ENCODE measurements at places on chromosomes 7 and 10.

- no peak for DNase-seq
Observed at GRCh38 chr7:101234636-101235035, 3.0 kb downstream of the CLDN15 start.

- peak; percentile 99 for DNase-seq
Observed at GRCh38 chr7:83468251-83468739, 180.6 kb downstream of the SEMA3E start.

DNA sequence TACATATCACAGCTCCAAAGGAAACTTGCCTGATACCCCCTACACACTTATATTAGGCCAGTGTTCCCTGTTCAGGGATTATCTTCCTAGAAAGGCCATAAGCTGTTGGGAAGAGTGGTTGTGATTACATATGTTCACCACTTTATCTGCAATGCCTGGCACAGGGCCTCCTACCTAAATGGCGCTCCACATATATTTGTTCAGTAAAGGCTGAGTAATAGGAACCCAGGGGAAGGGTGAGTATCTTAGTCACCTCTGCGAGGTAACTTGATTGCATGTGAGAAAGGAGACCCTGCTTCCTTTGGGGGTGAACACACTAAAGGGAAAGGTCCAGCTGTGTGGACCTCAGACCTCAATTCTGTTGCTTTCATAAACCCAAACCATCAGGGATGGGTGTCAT, 896.0 kb downstream of the LRMDA start:
- no peak for DNase-seq

DNA sequence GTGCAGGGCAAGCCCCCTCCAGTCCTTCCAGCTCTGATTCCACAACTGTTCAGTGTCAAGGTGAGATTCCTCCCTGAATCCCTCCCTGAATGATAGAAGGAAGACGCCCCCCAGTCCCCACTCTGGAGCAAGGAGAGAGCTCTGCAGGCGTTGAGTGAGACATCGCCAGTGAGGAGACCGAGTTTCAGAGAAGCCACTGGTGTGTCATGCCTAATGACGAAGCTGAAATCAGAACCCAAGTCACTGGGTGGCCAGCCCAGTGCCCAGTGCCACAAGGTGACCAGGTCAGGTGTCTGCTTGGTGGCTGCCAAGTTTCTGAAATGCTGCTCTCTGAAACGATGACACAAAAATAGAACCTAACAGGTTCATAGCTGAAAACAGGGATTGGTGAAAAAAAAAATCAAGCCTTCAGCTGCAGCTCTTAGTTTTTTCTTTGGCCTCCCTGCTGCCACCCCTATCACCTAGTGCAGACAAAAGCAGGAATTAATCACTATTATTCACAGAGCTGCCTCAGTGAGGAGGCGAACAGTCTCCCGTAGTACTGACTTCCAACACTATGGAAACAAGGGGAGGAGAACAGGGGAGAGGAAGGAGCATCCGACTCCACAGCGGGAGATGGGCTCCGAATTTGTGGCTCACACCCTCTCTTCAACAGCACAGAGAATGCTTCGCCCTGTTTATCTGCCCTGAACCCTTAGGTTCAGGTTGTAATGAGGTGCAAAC, 153.5 kb downstream of the ARHGAP12 start:
- no peak for DNase-seq

GRCh38 chr7:11486271-11486670, 345.7 kb downstream of the THSD7A start:
- no peak for DNase-seq

DNA sequence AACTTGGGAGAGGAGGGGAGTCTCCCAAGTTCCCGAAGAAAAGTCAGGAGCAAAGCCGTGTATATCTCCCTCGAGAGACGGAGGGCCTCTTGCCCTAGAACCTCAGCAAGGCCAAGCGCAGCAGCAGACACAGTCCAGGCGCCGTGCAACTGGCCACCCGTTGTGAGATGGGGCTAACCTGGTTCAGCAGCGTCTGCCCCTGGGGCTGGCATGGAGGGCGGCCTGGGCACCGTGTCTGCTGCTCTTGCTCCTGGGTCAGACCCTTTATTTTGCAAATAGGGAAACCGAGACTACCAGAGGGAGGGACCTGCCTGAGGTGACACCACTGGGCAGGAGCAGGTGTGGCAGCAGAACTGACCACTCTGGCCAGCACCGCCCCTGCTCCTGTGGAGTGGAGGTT, 13.4 kb downstream of the ATP5MF start:
- DNase-seq: no peak

GRCh38 chr7:139900326-139900725, 71.3 kb downstream of the TBXAS1 start:
- DNase-seq: no peak

DNA sequence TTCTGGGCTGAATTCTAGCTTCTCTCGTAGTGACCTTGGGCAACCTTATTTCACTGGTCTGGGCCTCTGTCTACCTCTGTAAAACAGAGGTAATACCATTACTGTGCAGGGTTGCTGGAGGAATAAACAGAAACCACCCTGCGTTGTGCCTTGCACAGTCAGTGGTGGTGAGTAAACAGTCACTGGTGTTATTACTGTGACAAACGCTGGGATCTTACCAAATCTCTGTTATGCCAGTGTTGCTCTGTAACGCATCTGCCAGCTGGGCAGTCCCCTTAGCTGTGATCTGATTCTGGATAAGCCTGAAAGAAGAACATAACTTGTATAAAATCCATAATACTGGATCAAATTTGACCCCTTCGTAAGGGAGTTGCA, 49.4 kb downstream of the NOD1 start:
- DNase-seq: no peak

DNA sequence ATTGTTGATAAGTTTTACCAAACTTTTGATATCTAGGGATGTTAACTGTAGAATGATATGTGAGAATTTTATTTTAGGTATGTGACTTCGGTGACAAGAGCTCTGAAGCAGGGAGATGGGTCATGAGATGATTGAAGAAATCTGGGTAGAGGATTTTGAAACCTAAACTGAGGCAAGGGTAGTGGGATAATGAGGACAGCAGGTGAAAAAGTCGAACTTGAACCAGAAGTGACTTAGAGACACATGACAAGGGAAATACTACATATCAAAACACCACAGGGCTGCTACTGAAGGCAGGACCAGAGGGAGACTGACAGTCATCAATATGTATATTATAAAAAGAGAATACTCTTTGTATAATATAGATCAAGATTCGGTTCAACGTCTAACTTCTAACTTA, 113.2 kb downstream of the WDFY4 start:
- no peak for DNase-seq

- peak; percentile 16 for DNase-seq
Observed at GRCh38 chr10:13834581-13835286, 248.0 kb downstream of the PRPF18 start.

DNA sequence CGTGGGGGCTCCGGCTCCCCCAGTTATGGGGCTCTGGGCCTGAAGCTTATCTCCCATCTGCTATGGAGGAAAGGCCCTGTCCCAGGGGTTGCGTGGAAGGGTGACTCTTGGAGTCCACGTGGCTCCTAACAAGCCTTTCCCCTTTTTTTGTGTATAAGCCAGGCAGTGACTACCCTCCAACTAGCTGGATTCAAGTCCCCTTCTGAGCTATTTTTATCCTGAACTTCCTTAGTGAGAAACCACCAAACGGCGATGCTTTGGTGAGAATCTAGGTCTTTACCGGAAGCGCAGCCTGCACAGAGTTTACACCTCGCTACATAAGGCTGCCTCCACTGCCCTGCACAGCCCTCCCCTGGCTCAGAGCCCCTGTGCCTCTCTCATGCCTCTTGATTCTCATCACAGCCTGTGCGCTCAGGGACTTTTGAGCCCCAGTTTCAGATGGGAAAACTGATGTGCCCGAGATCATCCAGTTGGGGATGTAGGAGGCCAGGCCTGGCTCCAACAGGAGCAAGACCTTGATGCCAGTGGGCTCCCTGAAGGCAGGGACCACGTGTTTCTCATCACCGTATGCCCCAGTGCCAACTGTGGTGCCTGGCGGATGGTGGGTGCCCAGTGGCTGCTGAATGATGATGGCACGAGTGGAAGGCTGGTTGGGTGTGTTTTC, 102.3 kb upstream of the PPIF start:
- no peak for DNase-seq

DNA sequence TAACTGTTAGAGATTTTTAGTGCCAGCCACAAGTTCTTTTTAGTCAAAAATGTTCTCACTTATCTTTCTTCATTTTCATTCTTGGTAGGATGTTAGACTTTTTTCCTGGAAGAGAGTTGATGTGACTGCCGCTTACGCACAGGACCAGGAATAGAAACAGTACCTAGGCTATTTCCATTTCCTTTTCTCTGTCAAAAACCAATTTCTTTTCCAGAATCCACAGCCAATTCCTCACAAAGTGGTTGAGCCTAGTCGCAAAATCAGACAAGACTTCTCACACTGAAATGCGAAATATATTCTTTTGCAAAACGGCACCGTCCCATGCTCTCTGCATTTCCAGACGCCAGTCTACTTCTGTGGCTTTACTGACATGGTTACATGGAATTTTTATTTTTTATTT, 394.2 kb downstream of the GALNT17 start:
- DNase-seq: no peak

- no peak for DNase-seq
Observed at GRCh38 chr10:652233-652632, 37.2 kb downstream of the DIP2C start.

- DNase-seq: no peak
Observed at GRCh38 chr10:119829429-119829828, 43.2 kb downstream of the MCMBP start.

DNA sequence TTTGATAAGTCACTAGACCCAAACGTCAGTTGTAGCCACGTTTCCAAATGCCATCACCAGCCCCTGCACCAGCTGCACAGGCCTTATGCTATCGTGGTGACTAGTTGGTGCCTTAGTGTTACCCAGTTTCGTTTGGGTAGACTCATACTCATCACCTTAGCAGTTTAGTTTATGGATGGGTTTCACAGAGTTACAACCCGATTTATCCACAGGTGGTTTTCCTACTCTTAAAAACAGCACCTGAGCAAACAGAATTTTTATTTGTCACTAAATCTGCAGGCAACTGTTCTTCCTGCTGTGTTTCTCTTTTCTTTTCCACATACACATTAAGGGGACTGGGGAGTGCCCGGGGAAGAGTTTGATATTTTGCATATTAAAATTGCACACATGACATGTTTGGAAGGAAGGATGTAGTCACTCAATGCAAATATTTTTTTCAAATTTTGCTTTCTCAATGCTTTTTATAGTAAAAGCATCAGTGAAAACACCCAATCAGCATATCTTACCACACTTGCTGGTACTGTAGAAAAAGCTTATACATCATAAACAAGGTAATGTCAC, 41.6 kb downstream of the PDSS1 start:
- no peak for DNase-seq

DNA sequence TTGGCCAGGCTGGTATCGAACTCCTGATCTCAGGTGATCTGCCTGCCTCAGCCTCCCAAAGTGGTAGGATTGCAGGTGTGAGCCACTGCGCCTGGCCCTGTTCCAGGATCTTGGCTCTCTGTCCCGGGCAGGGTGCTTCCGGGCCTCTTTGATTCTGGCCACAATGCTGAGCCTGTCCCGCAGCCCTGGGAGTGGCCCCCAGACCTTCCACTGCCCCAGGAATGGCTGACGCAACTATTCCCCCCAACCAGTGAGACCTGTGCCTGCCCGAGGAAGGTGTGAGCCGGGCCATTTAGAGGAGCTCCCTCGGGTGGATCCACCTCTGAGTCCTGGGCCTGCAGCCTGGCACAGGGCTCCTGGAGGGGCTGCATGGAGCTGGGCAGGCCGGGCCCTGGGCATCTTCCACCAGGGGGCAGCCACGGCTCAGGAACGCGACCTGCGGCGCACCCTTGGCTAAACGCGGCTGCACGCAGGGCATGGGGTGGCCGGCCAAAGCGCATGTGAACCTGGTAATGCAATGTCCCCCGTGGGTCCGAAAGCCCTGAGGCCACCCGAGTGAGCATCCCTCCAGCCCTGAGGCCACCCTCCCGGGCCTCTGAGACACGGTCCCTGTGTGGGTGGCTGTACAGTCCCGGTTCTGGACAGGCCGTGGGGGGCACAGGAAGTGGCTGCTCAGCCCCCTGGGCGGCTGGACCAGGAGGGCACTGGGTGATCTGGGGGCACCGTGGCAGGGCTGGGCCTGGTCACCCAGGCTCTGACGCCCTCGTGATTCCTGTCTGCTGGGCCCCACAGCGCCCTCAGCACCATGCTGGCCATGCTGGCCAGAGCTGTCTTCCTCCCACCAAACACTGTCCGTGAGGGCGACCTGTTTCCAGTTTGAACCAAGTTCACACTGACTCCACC, 24.8 kb downstream of the GRIFIN start:
- DNase-seq: peak; percentile 51
